Motor neuron (in vitro differentiated cells): ENCODE measurements at places on chromosomes 11 and 22. TPM values are rescaled to one million over a fixed set of nuclear protein-coding genes. Genes with fewer than 3 reads are reported as not detected.

DNA sequence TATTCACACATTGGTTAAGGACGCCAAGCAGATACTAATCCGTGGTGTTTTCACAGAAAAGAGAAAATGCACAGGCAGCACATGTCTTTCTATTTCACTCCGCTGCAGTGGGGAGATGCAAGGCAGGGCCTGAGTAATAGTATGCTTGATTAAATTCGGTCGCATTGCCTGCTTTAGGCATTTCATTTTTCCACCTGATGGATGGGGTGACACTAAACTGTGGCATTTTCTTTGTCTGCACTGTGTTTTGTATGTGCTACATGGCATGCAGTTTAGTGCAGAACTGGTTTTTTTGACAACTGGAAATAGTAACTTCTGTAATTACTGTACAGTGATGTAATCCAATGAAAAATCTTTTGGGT is 94.9 kb downstream of the SLC17A6 start:
- ATAC-seq, result peak; percentile 44

DNA sequence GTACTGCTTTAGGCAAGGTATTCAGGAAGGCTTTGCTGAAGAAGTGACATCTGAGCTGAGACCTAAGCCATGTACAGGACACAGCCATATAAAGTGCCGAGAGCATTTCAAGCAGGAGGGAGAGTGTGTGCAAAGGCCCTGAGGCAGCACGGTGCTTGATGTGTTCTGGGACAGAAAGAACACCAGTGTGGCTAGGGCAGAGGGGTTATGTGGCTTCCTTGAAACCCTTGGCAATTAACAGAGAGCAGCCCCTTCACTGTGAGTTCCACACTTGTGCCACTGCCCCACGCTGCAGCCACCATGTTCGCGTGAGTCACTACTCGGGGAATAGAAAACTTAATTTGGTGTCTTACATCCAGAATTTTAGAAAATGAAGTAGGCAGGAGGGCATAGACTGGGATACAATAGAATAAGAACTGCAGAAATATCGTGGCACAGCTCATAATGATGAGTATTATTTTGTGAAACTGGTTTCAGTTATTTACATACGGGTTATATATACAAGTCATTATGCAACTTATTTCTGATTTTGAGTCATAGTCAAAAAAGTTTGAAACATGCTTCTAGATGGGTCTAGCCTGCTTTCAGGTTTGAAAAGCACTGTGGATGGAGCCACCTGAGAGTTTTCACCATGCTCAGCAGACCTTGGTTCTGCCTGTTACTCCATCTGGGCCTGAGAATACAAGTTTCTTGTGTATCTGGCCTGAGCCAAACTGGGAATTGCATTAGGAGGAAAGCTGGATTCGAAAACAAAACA is 11.8 kb downstream of the IL10RA start:
- no peak for ATAC-seq

- no peak for ATAC-seq
These were observed 17.5 kb downstream of the DDI1 start for GRCh38 chr11:104053743-104054478.

DNA sequence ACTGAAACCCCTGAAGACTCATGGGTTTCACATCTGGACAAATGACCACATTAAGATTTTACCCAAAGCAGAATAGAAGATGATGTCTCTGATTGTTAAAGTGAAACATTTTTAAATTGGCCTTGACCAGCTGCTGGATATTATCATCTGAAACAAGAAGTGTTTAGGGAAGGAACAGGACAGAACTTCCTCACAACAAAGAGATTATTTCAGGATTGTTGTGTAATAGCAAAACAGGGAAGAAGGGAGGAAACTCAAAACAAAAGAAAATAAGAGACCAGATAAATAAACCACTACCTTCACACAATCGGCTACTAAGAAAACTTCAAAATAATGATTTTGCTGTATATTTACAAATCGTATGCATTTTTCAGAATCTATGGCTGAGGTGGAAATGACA is 319.2 kb upstream of the API5 start:
- ATAC-seq, result no peak

- ATAC-seq, result peak; percentile 61
These were observed 14.7 kb downstream of the GATD1 start for GRCh38 chr11:762421-763072.

DNA sequence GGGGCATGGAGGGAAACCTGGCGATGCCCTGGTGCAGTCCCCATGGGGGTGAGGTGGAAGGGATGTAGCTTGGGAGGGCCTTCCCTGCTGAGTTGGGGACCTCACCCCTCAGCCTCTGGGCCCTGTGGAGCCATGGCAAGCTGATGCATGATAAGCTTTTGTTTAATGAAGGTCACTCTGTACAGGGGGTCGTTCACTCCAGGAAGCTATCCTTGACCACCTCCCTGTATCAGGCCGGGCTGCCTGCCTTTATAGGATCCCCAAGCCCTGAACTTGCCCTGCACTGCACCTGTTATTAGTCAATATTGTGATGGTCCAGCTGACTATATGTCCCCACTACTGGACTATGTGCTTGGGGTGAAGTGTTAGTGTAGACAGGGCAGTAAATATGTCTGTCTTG is 49.7 kb upstream of the MYEOV start:
- no peak for ATAC-seq

- ATAC-seq, result no peak
These were observed 25.4 kb downstream of the OSBPL5 start for GRCh38 chr11:3139481-3140290.

DNA sequence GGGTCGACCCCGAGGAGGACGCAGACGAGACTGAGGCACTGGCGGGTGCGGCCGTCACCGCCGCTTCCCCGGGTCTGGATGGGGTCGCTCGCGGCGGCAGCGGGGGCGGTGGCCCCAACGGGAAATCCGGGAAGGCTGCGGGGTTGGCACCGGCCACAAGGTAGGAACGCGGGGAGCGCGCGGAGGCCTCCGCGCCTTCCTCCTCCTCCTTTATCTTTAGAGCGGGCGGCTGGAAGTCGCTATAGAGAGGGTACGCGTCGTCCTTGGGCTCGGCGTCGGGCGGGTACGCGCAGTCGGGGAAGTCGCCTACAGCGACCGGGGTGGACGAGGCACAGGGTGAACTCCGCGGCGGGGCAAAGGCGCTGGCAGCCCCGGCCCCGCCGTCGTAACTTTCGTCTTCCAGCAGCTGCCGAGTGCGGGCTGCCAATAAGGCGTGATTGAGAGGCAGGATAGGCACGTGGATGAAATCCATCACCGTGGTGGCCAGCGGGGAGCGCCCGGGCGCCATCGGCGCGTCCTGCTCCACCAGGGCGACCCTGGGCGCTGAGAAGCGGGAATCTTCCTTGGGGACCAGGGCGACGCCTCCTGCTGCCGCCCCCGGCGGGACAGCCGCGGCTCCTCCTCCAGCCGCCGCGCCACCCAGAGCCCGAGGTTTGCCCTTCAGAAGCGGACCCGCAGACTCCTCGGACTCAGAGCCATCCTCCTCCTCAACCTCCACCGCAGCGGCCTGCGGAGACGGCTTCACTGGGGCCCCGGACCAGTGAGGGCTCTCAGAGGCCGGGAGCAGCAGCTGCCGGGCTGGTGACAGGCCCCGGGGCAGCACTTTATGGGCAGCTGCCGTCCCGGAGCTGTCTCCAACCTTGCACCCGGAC is 1.7 kb downstream of the PGR start:
- ATAC-seq, result peak; percentile 47

DNA sequence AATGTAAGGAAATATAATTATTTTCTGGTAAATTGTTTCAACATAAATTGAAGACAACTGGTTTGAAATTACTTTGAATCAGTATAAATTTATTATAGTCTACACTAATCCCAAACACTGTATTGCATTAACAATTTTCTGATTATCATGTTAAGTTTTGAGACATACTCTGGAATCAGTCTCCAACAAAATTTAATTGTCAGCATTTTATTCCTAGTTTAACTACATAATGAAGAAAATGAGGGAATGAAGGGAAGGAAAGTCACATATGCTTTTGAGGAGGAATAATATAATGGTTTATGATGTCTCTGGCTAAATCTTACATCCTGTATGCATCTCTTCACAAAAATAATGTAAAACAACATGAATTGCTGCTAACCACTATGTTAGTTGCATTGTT is 14.2 kb downstream of the OR52E1 start:
- ATAC-seq, result no peak

DNA sequence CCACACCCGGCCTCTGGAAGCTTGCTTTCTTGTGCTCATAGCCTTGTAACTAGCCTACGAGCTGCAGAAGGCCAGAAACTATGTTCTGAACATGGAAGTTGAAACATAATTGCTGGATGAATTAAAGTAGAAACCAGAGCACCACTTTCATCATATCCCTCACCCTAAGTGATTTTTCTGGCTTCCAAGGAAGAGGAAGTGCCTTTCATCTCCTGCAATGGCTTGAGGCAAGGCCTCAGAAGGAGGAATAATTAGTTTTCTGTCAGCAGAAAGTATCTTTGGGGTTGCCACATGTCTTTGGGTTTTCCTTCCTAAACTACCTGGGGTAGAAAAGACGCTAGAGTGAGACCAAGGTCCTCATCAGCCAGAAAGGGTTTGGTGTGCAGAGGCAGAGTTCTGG is 14.5 kb downstream of the RPL27A start:
- no peak for ATAC-seq

DNA sequence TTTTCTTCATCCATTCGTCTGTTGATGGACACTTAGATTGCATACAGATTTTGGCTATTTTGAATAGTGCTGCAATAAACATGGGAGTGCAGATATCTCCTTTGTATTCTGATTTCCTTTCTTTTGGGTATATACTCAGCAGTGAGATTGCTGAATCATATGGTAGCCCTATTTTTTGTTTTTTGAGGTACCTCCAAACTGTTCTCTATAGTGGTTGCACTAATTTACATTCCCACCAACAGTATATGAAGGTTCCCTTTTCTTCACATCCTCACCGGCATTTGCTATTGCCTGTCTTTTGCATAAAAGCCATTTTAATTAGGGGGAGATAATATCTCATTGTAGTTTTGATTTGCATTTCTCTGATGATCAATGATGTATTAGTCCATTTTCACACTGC is 96.1 kb downstream of the PRR5L start:
- no peak for ATAC-seq

GRCh38 chr11:102709201-102709945 is 3.8 kb upstream of the MMP27 start:
- ATAC-seq, result no peak

GRCh38 chr11:413120-414081 is 1.4 kb downstream of the SIGIRR start:
- ATAC-seq, result no peak

GRCh38 chr11:62612366-62613290 is at the start of the genes EML3 and ROM1:
Gene EML3, minus strand, starts transcription at chr11:62612775. Its CDS starts 318 bp downstream, at chr11:62612457.
Gene ROM1, plus strand, starts transcription at chr11:62613257. Its CDS starts 25 bp downstream, at chr11:62613282.
- peak; percentile 76 for ATAC-seq

GRCh38 chr22:50628543-50629134 is 687 bp upstream of the ARSA start:
- ATAC-seq, result no peak

DNA sequence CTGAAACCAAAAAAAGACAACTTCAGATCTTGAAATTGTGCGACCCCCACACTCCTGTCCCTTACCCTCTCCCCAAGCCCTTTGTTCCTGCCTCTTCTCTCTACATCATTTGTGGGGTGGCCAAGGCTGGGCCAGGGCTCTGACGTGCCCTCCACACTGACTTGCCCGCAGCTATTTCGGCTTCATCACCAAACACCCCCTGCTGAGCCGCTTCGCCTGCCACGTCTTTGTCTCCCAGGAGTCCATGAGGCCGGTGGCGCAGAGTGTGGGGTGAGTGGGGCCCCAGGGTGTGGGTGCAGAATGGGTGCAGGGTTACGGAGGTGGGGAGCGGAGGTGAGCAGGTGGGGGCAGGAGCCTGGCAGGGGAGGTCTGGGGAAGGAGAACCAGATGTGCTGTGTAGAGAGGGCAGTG is 9.5 kb downstream of the MAPK8IP2 start:
- ATAC-seq, result no peak

GRCh38 chr22:37121887-37122591 is 12.5 kb upstream of the TMPRSS6 start:
- peak; percentile 52 for ATAC-seq

DNA sequence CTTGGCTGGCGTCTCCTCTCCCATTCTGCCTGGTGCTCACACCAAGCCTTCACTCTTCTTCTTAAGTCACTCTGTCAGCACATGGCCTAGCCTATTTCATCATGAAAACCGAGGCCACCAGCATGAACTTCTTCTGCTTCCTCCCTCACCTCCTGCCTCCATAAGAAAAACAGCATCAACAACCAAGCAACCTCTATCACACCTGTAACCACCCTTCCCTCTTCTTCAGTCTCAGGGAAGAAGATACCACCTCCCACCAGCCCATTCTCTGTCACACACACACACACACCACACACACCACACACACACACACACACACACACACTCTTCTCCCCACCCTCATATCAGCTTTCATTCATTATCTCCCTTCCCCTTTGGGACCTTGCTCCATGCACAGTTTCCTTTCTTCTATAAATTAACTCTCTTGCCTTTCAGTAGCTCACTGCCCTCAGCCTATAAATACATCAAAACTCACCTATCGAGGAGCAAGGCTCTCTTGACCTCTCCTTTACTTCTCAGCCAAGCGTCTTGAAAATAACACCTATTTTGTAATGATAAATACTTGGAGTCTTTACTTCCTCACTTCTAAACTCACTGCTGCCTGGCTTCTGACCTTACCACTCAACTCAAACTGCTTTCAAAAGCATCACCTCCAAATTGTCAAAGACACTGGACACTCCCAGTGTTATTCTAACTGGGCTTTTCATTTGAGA is 36.6 kb downstream of the SC5D start:
- ATAC-seq, result no peak

GRCh38 chr11:115126515-115127208 is 377.6 kb downstream of the CADM1 start:
- peak; percentile 25 for ATAC-seq

- ATAC-seq, result no peak
These were observed 2.5 kb downstream of the NCF4 start for GRCh38 chr22:36863281-36863680.

FAM180B gene
- total RNA-seq, result 2.5 and 3.3 TPM in 2 replicates

BTG4 gene
- total RNA-seq, result not detected in 2 replicates

TKFC gene
- 19.5 and 23.5 TPM in 2 replicates for total RNA-seq

OR2D2 gene
- 0.11 and 0.19 TPM in 2 replicates for total RNA-seq

CD3E gene
- total RNA-seq, result 0.25 TPM in 1 of 2 replicates, not detected in the other

SEPTIN3 gene
- 111 and 113 TPM in 2 replicates for total RNA-seq

WNT7B gene
- total RNA-seq, result 0.34 and 0.49 TPM in 2 replicates

GLYATL1 gene
- 0.93 and 2.2 TPM in 2 replicates for total RNA-seq

PNPLA3 gene
- total RNA-seq, result 5.8 and 6.0 TPM in 2 replicates

OR6A2 gene
- 0.51 and 1.0 TPM in 2 replicates for total RNA-seq

CBL gene
- total RNA-seq, result 11.9 and 14.3 TPM in 2 replicates

ADM2 gene
- 1.0 and 1.2 TPM in 2 replicates for total RNA-seq

CCDC89 gene
- 0.22 and 0.50 TPM in 2 replicates for total RNA-seq
